ENCODE measurements at places on chromosomes 2 and 18.

DNA sequence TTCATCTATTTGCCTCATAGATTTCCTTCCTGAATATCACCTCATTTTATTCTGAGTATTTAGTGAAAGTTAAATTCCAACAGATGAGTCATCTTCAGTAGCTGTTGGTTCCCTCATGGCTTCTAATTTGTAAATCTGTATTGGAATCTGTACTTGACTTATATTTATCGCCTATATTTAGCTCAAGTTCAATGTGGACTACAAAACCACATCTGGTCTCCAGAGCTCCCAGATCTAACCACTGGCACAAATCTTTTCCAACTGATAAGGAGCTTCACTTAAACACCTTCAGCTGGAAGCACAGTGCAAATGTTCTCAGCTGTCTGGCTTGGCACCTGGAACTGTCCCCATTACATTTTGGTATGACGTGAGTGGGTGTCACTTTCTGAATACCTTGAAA is 82.8 kb upstream of the DSEL start:
- DNase-seq, result no peak

- no peak for DNase-seq
Observed at GRCh38 chr2:43178602-43179542, 47.5 kb downstream of the ZFP36L2 start.

GRCh38 chr2:55862673-55863390 is 60.8 kb downstream of the EFEMP1 start:
- no peak for DNase-seq

DNA sequence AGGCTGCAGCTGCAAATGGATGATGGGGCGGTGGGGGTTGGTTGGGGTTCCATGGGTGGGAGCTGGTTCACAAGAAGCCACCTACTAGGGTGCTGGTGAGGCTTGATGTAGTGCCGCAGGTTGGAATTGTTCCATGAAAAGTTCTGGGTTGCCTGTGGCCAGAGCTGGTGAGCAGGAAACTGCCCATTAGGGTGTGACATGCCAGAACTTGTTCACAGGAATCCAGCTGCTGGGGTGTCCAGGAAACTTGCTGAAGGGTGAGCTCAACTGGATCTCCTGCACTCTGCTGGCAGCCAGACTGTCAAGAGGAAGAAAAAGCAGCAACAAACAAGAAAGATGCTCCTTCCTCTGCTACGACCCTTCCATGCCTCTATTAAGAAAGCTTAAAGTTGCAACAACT is 48.8 kb downstream of the MAP3K20 start:
- DNase-seq, result no peak

DNA sequence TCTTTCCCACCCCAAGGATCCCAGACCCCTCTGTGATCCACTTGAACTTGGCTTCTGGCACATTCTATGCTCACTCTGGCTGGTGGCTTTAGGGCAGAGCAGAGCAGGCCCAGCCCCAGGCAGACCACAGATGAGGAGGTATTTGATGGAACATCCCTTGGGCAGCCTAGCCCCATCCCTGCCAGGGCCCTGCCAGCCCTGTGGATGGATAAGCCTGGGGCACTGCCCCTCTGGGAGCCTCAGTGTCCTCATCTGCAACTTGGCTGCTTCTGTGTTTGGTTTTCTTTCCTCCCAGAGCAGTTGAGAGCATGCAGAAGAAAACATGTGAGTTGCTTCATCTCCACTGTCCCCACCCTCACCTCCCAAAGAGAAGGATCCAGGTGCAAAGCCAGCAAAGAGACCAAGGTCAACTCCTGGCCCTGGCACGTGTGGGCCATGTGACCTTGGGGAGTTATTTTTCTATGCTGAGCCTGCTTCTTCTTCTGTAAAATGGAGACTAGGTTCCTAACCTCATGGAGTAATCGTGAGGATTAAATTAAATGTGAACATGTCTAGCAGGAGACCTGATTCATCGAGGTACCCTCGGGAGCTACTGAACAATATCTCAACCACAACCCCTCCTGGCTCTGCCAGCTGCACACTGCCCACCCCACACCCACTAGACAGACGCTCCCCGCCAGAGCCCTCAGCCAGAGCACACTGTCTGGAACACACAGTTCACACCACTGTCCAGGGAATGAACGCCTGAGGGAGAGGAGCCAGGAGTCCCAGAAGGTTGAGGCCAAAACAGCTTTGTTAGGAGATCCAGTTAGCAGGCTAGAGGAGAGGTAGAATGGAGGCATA is 14.6 kb upstream of the TNS1 start:
- no peak for DNase-seq

- no peak for DNase-seq
Observed at GRCh38 chr2:24734741-24735140, 58.5 kb downstream of the PTRHD1 start.

DNA sequence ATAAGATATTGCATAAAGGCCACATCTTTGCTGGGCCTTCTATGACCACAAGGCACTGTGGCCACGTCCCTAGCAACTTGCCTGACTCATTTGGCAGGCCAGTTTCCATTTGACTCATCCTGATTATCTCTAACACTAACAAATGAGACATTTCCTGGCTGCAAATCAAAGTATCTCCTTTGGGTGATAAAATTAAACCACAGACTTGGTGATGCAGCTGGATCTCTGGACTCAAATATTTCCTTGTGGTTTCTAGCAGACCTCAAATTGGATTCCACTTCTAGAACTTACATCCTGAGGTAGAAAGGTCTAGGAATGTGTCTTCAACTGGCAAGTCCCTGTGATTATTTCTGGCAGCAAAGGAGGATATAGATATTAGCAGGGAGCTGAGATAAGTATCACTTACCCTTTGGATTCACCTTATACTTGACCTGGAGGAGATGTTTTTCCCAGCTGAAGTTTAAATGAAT is 167.9 kb upstream of the NXPH2 start:
- no peak for DNase-seq

DNA sequence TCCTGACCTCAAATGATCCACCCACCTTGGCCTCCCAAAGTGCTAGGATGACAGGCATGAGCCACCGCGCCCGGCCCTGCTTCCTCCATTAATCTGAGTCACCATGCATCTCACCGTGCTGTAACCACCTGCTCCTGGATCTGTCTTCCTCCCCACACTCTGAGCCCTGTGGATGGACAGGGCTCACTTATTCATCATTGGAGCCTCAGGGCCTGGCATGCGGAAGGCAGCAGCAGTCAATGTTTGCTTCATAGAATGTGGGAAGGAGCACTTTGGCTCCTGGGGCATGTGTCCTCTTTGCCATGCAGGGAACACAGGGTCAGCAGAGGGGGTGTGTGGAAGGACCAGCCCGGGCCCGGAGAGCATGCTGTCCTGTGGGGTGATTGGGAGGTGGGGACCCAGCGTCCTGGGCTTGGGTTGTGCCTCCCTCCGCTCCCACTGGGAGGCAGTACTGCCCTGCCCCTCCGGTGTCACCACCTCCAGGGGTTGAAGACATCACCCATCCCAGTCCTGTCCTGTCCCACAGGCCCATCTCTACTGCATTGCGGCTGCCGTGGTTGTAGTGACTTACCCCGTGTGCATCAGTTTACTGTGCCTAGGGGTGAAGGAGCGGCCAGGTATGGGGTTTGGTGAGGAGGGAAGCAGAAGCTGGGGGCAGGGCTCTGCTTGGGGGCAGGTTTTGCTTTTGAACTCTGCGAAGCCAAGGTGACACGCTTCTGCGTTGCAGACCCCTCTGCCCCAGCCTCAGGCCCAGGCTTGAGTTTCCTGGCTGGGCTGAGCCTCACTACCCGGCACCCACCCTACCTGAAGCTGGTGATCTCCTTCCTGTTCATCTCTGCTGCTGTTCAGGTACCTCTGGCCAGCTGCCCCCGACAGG is 11.5 kb downstream of the MFSD2B start:
- DNase-seq, result no peak

DNA sequence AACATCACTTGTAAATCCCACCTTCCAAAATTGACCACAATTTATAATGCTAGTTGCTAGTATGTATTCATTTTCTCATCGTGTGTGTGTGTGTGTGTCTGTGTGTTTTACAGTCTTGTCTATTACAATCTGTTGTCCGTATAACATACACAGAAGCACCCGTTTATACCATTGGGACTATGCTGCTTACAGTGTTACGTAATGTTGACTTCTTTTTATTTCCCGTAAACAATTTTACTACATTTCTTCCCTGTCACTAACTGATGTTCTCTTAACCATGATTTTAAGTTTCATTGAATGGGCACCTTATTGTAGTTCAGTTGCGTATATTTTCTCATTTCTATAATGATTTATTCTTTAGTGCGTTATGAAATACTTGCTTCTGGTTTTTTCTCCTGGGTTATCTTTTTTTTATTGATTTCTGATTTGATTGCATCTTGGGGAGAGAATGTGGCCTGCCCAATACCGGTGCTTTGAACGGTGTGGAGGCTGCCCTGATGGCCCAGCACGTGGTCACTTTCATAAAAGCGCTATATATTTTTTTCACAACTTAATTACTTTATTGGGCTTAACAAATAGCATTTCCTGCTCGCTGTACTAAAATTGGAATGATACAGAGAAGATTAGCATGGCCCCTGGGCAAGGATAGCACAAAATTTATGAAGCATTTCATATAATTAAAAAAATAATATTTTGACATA is 14.5 kb upstream of the ASB1 start:
- no peak for DNase-seq

- no peak for DNase-seq
Observed at GRCh38 chr2:161103451-161103831, 56.8 kb upstream of the TANK start.

GRCh38 chr2:189762229-189762550 is 402 bp downstream of the OSGEPL1 start:
- DNase-seq, result no peak

GRCh38 chr2:145374165-145374564 is 854.2 kb upstream of the ZEB2 start:
- no peak for DNase-seq

DNA sequence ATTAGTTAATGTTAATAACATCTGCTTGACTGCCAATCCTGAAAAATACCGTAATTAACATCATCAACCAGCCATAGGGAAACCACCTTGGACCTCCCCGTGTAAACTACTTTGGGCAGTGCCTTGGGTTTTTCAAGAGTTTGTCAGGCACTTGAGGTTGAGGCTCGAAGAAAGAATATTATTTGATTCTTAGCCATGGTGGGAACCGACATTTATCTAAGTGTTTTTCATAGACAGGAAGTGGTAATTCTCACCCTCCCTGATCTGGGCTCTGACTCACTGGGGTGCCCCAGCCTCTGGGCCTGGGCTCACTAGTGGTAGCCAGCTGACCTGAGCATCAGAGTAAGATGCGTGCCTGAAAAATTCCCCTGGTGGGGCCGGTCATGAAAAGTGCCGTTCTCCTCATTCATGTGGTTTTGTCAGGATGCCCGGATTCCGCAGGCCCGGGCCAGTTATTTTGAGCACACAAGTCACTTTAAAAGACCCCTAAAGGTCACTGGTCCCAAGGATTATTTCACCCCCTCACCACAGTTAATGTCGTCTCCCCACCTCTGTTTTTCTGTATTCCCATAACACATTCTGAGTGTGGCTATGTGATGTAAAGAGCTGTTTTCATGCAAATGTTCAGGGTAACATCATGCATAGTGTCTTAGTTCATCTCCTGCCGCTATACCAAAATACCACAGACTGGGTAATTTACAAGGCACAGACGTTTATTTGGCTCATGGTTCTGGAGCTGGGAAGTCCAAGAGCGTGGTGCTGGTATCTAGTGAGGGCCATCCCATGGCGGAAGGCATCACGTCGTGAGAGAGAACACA is 21.6 kb upstream of the SPATA3 start:
- DNase-seq, result no peak

DNA sequence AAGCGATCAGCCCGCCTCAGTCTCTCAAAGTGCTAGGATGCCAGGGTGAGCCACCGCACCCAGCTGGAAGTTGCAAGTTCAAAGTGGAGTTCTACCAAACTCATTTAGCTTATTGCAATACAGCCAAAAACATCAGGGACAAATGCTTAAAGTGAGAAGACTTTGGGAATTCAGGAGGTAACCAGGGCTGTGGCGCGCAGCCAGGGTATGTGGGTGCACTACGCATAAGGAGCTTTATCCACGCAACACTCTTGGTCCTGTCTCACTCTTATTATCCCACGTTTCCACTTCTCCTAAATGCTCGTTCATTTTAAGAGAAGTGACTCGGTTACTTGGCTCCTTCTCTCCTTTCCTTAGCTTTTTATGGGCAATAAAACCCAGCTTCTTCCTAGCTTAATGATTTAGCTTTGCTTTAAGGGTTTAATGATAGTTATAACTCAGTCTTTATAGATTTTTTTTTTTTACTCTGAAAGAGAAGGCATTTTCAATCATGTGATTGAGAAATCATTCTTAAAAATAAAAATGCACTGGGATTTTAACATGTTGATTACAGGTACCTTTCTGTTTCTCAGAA is 199.8 kb downstream of the KCNE4 start:
- peak; percentile 45 for DNase-seq

DNA sequence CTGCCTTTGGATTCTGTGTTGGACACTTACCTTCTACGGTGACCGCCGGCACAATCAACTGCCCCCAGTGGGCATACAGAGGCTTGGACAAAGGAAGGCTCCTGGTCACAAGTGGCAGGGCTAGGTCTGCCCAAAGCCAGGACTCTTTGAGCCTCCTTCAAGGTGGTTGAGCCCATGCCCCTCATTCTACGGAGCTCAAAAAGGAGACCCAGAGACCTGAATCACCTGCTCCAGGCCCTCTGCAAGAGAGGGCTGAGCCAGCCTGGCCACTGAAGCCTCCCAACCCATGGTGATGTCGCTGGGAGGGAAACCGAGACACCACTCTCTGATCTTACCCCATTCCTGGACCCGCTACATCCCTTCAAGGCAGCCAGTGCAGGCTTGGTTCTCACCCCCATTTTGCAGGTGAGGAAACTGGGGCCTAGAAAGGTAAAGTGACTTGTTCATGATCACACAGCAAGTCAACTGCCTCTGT is 87.9 kb downstream of the INHBB start:
- no peak for DNase-seq

DNA sequence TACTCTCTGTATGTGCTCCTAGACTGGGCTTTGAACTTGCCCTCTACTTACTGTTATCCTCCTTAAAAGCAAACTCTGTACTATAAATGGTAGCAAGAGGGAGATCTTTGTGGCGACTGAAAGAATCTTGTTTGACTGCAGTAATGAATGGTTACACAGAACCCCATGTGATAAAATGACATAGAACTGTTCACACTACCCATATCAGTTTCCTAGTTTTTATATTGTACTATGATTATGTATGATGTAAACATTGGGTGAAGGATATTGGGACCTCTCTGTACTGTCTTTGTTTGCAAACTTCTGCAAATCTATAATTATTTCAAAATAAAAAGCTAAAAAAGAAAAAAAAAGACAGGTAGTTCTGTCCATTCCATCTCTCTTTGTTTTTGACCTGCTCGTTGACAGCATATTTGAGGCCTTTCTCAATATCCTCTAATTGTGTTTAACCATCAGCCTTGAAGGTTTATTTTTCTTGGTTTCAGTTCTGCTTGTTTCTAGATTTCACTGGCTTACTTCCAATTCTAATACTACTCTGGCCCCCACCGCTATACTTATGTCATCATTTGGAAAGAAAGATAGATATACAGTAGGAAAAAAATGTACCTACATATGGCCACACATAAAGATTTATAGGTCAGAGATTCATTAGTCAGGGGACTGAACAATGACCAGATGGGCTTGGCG is 79.2 kb upstream of the MYO3B start:
- DNase-seq, result no peak

DNA sequence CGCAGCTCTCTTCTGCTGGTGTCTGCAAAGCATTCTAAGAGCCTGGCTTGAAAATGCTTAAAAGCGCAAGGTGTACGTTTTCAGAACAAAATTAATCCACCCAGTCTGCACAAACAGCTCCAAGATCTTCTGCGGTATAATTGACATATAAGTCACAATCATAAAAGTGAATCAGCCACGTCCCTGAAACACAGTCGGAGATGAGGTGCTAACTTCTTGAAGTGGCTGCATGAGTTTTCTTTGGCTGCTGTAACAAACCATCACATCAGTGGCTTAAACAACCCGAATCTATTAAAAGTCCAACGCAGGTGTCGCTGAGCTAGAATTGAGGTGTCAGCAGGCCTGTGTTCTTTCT is 32.6 kb downstream of the ARL4C start:
- DNase-seq, result no peak
